Vagina (tissue), 2 donors: ENCODE measurements at places on chromosomes 5 and 9. TPM values are rescaled to one million over a fixed set of nuclear protein-coding genes. Genes with fewer than 3 reads are reported as not detected.

The PKD2L2 gene
- total RNA-seq, result not detected

The ATP6V1G1 gene
- total RNA-seq, result 161 TPM

The PCDHGB6 gene
- 12.5 TPM for total RNA-seq

The SLC6A19 gene
- not detected for total RNA-seq

GRCh38 chr5:55303238-55303690 lies 4.2 kb downstream of the DHX29 start:
- no peak for DNase-seq
- no peaks in the 10 kb centered on the region for H3K27me3 ChIP-seq
- no peak overlapping the region for H3K4me3 ChIP-seq
- peaks cover 8% of the 10 kb centered on the region for H3K36me3 ChIP-seq

The SPATA31D4 gene
- not detected for total RNA-seq

- no peaks in the 10 kb centered on the region for H3K4me1 ChIP-seq
- no peak for DNase-seq
- H3K27ac ChIP-seq, result no peak overlapping the region
These were observed 105.5 kb upstream of the PDE4D start for GRCh38 chr5:59999056-59999455.

DNA sequence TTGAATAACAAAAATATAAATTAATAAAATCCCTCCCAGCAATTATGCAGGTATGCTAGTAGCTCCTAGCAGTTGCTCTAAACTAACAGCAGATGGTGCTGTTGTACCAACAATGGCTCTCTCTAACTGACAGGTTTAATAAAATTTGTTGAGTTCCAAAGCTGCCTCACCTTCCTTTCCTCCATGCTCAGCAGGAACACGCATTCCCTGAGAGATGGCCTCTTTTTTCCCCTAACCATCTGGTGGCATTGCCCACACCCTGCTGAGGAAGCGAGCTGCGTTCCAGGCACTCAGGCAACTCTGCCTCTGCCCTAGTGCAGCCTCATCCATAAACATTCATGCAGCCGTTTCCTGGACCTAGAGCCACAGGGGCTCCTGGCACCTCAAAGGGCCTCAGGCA lies 106.2 kb downstream of the KLHL3 start:
- H3K4me3 ChIP-seq, result no peak overlapping the region
- no peaks in the 10 kb centered on the region for H3K27me3 ChIP-seq
- no peak for DNase-seq
- peaks cover 17% of the 10 kb centered on the region for H3K4me1 ChIP-seq
- H3K27ac ChIP-seq, result peak overlapping the region; percentile 15

DNA sequence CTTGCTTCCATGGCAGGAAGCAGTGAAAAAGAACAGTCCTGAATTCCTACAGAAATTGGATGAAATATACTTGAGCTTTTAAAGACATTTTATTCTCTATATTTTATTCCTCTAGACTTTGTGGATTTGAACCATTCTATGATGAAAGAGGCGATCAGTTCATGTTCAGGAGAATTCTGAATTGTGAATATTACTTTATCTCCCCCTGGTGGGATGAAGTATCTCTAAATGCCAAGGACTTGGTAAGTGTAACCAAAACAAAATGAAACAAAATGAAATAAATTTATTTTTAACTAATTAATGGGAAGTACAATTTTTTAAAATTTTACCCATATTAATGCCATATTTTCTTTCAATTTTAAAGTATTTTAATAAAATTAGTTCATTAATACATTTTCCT lies 34.1 kb downstream of the STARD4 start:
- no peak for DNase-seq
- H3K4me3 ChIP-seq, result no peak overlapping the region
- no peaks in the 10 kb centered on the region for H3K27me3 ChIP-seq
- no peaks in the 10 kb centered on the region for H3K4me1 ChIP-seq
